Activated CD4-positive, alpha-beta T cell treated with anti-CD3 and anti-CD28 coated beads, Interleukin-2, amount 50 U/mL, for 48 hours (primary cell): ENCODE measurements at places on chromosomes 3 and 15.

DNA sequence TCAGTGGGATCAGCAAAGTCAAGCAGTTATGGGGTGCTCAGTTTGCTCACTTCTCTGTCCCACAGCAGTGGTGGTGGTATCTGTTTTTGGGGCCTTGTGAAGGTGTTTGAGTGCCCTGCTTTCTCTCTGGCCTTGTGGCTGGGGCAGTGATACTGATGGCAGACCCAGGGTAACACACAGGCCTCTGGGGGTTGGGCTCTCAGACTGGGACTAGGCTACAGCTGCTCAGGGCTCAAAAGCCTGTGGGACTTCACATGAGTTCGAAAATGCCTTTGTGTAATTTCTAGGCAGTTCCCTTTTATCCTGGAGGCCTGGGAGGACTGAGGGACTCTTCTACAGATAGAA is 75.3 kb downstream of the STXBP5L start:
- no peak for DNase-seq

GRCh38 chr3:81823086-81823485 is 61.6 kb upstream of the GBE1 start:
- DNase-seq, result no peak

- DNase-seq, result peak; percentile 36
Observed at GRCh38 chr3:107910713-107911259, 180.0 kb downstream of the CD47 start.

- no peak for DNase-seq
Observed at GRCh38 chr15:58854593-58854992, 78.9 kb downstream of the SLTM start.

DNA sequence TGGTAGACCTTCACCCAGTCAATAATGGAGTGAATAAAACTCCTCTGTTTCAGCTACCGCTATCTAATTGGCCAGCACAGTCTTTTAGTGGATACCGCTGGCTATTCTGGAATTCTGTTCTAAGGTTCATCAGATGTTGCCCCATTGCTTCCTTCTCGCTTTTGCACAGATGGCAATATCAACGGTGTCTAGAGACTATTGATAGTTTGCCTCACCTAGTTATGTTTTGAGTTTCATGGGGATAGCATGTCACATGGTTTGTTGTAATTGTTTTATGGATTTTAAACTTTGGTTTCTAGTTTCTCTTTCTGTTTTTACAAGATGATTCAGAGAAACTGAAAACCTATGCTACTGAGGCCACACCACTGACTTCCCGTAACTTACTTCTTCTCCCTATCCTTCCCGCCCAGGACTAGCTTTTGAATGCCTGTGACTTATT is 2.0 kb downstream of the XRN1 start:
- DNase-seq, result peak; percentile 38

- no peak for DNase-seq
Observed at GRCh38 chr3:129705274-129705673, 98.8 kb upstream of the PLXND1 start.

DNA sequence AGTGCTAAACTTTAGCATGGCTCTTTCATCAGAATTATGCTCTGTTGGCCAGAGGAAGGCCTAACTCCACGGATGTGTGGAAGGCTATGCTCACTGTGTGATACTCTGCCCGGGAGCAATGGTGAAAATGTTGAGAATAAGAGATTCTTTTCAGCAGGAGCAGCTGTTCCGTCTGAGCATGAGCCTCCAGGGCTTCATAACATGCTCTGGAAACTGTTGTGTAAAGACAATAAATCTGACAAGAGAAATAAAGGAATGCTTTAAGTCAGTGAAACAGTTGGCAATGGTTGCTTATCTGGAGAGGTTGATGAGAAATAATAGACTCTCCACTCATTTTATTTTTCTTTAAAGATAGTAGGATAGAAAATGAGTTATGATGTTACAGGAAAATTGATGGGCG is 269.8 kb downstream of the DIPK2A start:
- DNase-seq, result no peak

- no peak for DNase-seq
Observed at GRCh38 chr3:89957451-89957850, 850.0 kb downstream of the EPHA3 start.

DNA sequence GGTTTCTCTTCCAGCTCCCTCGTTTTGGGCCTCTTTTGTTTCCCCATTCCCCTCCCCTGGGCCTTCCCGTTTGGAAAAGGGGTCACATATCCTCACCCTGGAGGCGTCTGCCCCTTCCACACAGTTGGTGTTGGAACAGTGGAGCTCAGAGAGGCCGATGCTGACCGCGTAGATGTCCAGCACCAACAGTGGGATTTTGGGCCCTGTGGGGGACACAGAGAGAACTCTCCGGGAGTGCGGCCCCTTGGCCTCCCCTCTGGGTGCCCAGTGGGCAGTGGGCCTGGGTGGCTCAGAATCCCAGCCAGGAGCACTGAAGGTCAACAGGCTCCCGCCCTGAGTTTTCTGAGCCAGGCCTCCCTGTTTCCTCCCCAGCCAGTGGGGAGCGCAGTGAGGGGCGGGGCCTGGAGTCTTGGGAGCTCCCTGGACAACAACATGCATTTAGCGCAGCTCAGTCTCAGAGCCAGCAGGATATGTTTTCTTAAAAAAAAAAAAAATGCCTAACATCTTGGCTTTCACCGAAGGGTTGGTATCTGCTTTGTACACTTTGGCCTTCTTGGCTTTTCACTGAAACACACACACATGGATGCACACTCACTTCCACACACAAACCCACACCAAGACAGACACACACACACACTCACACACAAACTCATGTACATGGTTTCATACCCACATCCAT is 670 bp upstream of the ISLR start:
- no peak for DNase-seq
